ENCODE measurements at places on chromosomes 3 and 15.

DNA sequence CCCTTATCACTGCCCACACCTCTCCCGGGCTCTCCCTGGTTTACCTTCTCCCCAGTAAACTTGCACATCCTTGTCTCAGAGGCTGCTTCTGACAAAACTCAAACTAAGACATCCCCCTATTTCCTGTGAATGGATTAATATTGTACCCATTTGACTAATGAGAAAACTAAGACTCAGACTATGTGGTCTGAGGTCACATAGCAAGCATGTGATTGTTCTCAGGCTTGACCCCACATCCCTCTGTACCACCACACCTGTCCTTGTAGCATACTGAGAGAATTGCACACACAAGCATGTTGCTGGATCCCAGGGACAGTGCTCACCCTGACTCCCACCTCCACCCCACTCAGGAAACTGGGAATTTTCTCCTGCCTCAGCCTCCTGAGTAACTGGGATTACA is 90.7 kb upstream of the HES1 start:
- no peak for DNase-seq

DNA sequence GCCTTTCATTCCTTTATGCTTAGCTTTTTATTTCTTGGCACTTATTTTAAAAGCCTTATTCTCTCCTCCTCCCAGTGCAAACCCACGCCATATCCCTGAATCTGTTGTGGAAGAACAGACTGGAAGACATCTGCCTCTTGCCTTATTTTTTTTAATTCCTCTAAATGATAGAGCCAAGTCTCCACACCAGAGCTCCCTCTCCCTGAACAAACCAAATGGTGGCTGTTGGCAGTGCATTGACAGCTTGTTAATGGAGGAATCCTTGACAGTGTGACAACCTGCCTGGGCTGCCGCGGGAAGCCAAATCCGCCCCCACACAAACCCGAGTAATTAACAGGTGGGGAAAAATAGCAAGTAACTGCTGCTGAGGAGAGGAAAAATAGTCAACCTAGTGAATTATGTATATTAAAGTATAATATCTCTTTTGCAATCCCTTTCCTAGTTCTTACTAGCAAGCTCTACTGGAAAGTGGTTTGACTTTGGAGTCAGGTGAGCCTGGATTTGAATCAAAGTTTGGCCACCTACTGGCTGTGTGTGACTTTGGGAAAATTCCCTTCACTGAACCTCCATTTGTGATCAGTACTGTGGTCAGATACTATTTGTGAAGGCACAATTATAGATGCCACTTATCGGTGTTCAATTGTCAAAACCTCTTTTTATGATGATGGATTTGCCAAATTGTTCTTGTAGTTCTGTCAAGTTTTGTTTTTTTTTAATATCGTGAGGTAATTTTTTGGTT is 589.6 kb downstream of the PDCD6IP start:
- no peak for DNase-seq

GRCh38 chr15:65101411-65101890 is 13.5 kb downstream of the UBAP1L start:
- DNase-seq, result peak; percentile 59

DNA sequence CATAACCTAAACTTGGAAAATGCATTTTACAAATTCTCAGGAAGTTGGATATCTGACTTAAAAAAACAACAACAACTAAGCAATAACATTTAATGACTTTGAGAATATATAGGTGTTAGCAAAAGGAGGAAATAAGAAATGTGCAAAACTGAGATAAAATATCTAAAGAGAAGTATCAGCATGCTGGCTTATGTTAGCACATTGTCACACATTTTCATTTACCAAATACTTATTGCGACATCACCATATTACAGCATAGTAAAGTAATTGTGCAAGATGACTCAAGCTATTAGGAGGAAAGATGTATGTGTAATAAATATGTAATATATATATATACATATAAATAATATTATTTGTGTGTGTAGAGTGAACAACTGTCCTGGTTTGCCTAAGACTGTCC is 9.2 kb downstream of the PTX3 start:
- no peak for DNase-seq

- DNase-seq, result no peak
These were observed 61.3 kb downstream of the CTDSPL start for GRCh38 chr3:37922721-37923568.

DNA sequence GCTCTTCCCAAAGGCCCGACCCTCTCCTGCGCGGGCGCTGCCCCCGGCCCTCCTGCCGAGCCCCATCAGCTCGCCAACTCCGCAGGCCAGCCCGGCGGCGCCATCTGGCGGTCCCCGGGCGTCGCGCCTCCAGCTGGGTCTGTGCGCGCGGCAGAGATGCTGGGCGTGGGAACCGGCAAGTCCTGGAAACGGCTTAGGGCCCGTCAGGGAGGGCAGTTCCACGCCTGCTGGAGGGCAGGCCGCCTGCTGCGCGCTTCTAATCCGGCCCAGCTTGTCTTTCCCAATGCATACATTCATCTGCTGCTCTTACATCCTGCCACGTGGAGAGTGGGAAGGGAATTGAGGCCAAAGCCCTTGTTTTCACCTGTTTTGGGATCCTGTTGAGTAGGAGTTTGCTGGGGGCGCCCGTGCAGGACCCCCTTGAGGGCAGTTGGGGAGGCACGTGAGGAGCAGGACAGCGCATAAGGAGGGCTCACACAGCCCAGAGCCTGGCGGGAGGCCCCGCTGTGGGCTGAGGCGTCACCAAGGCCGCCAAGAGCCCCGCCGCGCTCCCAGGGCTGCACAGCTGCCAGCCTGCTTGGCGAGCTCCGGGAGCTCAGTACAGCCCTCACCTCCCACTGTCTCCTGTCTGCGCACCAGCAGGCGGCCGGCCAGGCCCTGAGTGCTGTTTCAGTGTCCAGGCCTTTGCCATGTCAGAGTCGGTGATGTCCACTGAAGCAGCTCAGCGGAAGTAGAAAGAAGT is 165.6 kb downstream of the NSMCE3 start:
- peak; percentile 62 for DNase-seq

GRCh38 chr3:31661993-31662670 is 129.4 kb downstream of the STT3B start:
- no peak for DNase-seq

GRCh38 chr3:71307991-71308697 is 275.4 kb downstream of the FOXP1 start:
- DNase-seq, result no peak

DNA sequence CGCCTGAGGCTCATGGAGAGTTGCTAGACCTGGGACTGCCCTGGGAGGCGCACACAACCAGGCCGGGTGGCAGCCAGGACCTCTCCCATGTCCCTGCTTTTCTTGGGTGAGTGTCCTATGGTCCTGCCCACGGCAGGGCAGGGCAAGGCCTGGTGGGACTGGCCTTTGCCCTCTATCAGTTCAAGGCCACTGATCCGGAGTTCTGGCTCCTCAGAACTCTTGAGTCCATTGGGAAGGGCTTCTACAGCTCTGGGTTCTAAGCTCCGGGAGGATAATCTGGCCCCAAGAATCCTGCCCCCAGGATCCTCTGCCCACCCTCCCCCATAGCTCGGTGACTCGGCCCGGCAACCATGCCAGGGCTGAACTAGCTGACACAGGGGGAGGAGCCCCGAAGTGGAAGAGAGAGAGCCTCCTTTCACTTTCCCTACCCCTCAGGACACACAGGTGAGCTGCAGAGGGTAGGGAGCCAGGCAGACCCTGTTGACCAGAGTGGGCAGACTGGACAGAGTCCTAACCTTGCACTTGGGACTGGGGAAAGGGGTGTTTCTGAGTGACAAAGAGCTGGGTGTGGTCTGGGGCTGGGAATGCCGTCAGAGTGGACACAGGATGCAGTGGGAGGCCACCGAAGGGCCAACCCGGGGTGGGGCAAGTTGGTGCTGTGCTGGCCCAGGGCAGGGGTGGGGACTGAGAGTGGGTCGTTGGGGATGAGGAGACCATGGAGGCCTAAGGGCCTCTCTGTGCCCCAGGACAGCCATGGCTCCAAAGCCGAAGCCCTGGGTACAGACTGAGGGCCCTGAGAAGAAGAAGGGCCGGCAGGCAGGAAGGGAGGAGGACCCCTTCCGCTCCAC is 664 bp downstream of the PARP3 start:
- DNase-seq, result peak; percentile 82

DNA sequence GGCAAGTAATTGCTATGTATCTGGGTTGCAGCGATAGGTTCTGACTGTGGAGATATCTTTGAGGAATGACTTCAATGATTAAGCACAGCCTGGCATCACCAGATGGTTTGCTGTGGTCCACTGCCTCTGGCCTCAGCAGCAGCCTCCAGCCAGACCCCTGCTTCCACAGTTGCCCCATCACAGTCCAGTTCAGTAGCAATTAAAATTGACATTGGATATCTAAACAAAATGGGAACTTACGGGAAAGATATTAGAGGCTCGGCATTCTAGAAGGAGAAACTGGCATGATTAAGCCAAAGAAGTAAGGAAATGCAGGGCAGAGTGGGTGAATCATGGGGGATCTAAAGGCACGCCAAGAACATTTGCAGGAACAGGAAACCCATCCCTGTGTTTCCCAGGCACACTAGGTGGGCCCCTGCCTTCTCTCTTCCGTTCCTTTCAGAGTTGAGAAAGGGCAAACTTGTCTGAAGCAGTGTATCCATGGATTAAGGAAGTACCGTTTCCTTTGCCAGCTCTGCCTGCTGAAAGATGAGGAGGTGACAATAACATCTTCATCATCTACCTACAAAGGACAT is 36.3 kb upstream of the SH3BP5 start:
- DNase-seq, result no peak

DNA sequence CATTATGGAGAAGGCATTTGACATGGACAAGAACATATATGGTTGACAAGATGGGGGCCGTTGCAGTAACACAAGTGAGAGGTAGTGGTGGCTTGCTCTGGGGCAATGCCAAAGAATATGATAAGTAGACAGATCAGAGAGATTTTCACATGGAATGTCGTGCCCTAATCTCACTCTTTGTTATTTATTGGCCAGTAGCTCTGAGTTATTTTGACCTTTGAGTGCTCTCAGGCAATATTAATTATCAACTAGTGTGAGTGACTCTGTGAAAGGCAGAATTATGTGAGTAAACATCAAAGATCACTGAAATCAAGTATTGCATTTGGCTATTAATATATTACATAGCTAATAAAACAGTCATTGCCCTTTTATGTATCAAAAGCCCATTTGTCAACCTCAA is 164.9 kb upstream of the ADAMTS9 start:
- no peak for DNase-seq

- DNase-seq, result no peak
These were observed 67.0 kb downstream of the SUCNR1 start for GRCh38 chr3:151940481-151940880.

- no peak for DNase-seq
These were observed 27.6 kb upstream of the ST6GAL1 start for GRCh38 chr3:186902713-186903112.

DNA sequence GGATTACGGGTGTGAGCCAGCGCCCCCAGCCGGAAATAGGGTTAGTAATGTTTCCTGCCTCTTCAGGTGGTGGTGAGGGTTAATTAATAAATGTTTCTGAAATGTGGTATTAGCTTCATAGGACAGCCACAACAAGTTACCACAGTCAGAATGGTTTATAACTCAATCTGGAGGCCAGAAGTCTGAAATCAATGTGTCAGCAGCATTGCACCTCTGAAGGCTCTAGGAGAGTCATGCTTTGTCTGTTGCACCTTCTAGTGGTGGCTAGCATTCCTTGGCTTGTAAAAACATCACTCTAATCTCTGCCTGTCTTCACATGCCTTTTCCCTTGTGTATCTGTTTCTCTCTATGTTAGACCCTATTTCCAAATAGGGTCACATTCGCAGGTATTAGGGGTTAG is 7.8 kb upstream of the RPSA start:
- DNase-seq, result no peak

DNA sequence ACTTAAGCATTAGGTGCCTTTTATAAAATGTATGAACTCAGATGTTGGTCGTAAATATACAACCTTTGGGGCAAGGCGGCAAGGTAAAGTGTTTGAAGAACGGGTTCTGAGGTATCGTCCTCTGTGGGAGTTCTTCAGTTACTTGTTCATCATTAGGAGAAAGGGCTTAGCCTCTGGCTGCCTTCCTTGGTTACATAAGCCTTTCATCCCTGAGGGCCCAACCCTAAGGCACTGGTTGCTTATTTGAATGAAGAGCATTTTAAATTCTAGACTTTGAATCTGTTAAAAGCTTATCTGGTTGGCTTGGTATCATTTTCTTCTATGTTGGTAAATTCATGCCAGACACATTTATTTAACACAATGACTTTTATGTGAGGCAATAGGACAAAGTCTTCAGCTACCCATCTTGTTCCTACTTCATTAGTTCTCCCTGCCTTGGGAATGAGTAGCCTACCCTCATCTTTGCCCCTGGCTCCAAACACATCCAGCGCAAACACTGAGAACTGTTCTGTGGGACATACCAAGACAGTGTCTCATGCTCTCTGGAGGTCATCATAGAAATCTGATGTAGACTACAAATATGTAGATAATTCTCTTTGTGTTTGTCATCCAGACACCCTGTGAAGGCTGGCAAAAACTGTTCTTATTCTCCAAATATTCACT is 12.4 kb upstream of the CCDC80 start:
- no peak for DNase-seq

DNA sequence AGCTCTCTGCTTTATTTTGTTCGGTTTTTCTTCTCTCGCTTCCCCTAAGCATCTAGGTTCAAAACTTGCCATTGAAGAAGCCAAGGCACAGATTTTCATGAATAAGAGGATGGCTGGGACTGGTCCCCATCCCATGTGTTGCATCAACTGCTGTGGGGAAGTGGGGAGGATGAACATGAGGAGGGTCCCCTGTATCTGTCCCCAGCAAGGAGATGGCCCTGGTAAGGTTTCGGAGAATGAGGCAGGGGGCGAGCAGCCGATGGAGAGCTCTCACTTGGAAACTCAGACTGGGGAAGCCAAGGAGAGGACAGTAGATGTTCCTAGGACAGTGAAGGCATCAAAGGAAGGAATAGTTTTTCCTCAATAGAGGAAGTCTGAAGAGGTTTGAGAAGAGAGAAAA is 142.0 kb upstream of the ATP2B2 start:
- no peak for DNase-seq

DNA sequence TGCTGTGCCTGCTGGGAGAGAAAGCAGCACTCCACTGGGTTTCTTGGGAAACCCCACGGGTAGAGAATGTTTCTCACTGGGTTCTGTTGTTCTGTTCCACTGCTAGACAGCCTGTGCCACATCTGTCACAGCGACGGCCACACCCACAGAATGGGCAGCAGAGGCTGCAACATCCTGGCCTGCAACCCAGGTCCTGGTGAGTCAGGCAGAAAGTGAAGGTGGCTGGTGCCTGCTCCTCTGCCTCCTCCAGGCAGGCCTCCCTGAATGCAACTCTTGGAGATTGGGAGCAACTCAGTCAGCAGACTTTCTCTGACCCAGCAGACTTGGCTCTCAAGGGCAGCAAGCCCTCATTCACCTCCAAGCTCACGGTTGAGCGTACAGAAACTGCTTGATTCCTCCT is 13.0 kb downstream of the C3orf18 start:
- DNase-seq, result peak; percentile 60

DNA sequence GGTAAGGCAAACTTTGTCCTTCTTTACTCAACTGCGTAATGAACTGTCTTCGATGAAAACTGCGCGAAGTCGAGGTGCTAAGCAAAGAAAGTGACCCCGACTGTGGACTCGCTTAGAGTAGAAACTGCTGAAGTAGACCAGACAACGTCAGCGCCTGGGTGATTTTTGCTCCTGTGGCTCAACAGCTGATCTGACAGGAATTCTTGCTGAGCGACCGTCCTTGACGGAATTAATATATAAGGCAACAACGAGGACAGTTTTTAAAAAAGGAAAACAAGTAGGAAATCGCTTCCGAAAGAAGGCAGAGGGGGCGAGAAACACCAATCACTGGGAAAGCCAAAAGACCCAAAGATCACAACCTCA is 541 bp downstream of the RPS27L start:
- DNase-seq, result peak; percentile 48

- DNase-seq, result peak; percentile 48
These were observed 736 bp downstream of the ARHGEF26 start for GRCh38 chr3:154121701-154122551.

- no peak for DNase-seq
These were observed 22.6 kb downstream of the RARRES1 start for GRCh38 chr3:158709666-158710083.

Measured in activated CD8-positive, alpha-beta memory T cell treated with anti-CD3 and anti-CD28 coated beads, Interleukin-2, amount 10 ng/mL, durations not matched to agents 7 days and 5 days (primary cell).